Motor neuron (in vitro differentiated cells): ENCODE measurements at places on chromosomes 16 and 17.

- no peak for ATAC-seq
Observed at GRCh38 chr17:40515491-40516041, 14.1 kb upstream of the TNS4 start.

DNA sequence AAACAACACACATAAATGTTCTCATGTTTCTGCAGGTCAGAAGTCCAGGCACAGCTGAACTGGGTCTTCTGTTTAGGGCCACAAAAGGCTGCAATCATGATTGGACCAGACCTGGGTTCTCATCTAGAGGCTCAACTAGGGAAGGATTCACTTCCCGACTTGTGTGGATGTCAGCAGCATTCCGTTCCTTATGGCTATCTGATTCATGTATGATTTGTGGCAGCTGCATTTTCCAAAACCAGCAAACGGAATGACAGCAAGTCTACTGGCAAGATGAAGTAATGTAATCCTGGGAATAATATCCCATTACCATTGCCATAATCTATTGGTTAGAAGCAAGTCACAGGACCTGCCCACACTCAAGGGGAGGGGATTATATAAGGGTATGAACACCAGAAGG is 22.1 kb downstream of the CEP112 start:
- ATAC-seq = no peak

DNA sequence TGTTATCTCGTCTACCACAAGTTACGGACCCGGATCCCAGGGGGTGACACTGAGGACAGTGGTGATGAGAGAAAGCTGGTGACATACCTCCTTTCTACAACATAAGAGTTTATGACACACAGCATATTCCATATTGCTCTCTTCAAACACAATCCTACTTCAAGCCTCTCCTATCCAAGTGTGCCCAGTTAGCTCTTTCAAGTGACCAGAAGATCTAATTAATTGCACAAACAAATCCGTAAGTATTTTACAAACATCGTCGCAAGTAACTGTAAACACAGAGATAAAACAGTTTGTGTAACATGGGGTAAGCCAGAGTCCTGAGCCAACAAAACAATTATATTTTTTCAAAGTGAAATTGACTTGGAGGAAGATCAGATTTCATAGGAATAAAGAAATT is 235.0 kb downstream of the CHD9NB start:
- no peak for ATAC-seq

- ATAC-seq = no peak
Observed at GRCh38 chr17:32828822-32829221, 48.1 kb downstream of the MYO1D start.

DNA sequence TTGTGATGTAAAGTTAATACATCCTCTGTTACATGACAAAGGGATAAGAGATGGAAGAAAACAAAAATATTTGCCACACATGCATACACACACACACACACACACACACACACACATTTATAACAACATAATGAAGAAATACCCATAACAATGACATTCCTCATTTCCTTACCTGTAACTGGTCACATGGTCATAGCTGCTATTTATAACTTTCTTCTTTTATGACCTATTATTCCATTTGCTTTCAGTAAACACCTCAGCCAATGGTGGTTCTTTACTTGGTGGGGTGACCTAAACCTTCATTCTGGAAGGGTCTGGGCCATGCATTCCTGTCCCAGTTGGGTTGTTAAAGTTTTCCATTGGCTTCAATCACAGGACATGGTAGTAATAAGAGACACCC is 5.3 kb downstream of the MT2A start:
- no peak for ATAC-seq

- ATAC-seq = peak; percentile 1
Observed at GRCh38 chr16:31071861-31072260, 2.2 kb downstream of the ZNF668 start.

GRCh38 chr17:74959826-74960515 is 12.6 kb downstream of the HID1 start:
- ATAC-seq = no peak

DNA sequence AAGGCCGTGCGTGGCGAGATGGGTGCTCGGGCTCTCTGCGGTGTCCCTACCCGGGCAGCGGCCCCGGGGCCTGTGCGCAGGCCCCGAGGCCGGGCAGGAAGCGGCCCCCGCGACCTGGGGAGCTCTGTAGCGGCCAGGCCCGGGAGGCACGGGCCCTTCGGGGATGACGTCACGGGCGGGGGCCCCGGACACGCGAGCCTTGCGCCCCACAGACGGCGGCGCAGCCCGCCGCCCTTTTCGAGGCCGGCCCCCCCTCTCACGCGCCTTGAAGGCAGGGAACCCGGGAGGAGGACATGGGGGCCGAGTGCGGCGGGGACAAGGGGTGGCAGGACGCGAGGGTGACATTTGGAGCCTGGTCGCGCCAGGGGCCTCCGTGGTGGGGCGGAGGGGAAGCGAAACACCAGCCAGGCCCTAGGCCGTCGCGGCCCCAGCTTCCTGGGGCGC is 1.1 kb downstream of the RAI1 start:
- ATAC-seq = peak; percentile 19

GRCh38 chr16:4505356-4506147 is 29.4 kb downstream of the HMOX2 start:
- no peak for ATAC-seq

DNA sequence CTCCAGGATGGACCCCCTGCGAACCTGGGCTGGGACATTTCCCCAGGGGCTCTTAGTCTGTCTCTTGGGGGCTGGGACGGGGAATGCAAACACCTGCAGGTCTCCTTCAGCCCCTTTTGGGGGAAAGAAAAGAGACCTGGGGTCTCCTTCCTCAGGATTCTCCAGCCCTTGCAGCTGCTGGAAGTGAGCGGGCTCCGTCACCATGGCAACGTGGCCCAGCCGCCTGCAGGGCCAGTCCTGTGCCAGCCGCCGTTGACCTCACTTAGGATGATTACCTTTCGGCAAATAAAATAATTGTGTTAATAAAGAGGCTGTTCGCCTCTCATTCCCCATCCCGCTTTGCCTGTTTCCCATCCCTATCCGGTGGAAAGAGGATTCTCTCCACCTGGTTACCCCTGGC is 25.7 kb downstream of the MRM1 start:
- ATAC-seq = peak; percentile 54

- ATAC-seq = no peak
Observed at GRCh38 chr17:52606590-52606989, 448.1 kb upstream of the CA10 start.

DNA sequence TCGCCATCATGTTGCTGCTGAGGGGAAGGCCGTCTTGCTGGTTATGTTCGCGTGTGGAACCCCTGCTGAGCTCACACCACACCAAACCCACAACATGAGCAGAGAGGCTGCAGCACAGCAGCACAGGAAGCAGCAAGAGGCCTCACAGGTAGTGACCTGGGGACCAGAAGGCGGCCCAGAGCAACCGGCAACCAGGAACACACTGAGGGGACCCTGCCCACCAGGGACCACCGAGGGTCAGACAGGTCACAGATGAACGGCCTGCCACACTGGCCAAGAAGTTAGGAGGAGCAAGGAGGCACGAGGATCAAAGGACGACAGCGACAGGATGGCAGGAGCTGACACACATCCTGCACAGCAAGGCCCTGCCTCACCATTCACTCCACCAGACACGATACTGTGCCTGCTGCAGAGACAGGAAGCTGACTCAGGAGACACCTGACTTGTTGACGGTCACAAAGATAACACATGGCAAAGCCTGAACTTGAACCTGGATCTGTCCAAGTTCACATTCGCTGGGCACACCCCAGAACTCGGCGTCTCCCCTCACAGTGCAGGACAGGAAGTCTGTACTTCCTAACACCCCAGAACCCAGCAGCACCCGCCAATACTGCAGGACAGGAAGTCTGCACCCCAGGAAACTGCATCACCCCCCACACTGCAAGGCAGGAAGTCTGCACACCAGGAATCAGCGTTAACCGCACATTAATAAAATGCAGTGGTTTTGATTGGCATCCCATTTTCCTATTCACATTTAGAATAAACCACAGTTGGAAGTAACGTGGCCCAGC is 98.5 kb downstream of the ZNF778 start:
- ATAC-seq = no peak

GRCh38 chr16:85514295-85514597 is 98.9 kb upstream of the GSE1 start:
- ATAC-seq = no peak

GRCh38 chr16:73764321-73764720 is 532.3 kb upstream of the PSMD7 start:
- ATAC-seq = no peak

GRCh38 chr17:57255182-57255775 is 1.0 kb upstream of the MSI2 start:
- no peak for ATAC-seq

GRCh38 chr17:40075201-40075941 is 12.6 kb downstream of the THRA start:
- ATAC-seq = peak; percentile 61

DNA sequence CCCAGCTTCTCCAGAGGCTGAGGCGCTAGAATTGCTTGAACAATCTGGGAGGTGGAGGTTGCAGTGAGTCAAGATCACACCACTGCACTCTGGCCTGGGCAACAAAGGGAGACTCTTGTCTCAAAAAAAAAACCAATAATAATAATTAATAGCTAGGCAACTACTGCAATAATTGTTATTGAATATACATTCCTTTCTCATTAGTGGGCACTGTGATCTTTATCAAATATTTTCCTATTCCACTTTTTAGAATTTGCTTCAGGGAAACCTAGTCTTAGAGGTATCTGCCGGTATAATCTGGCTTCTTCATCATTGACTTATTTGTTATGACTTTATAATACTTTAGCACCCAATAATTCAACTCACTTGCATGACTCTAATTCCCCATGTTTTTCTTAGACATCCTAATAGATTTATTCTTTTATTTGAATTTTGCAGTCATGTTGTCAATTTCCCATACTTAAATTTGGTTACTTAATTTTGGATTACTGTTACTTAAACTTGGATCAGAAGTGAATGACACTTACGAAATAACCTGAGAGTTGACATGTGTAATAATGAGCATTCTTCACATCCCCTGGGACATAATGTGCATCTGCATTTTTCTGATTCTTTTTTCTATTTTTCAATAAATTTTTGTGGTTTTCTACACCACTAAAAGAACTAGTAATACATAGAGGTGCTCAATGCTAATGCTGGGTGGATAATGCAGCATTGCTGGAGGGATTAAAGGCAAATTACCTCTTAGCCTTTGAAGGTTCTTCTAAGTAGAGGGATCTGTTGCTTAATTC is 25.0 kb upstream of the KCNJ16 start:
- no peak for ATAC-seq

DNA sequence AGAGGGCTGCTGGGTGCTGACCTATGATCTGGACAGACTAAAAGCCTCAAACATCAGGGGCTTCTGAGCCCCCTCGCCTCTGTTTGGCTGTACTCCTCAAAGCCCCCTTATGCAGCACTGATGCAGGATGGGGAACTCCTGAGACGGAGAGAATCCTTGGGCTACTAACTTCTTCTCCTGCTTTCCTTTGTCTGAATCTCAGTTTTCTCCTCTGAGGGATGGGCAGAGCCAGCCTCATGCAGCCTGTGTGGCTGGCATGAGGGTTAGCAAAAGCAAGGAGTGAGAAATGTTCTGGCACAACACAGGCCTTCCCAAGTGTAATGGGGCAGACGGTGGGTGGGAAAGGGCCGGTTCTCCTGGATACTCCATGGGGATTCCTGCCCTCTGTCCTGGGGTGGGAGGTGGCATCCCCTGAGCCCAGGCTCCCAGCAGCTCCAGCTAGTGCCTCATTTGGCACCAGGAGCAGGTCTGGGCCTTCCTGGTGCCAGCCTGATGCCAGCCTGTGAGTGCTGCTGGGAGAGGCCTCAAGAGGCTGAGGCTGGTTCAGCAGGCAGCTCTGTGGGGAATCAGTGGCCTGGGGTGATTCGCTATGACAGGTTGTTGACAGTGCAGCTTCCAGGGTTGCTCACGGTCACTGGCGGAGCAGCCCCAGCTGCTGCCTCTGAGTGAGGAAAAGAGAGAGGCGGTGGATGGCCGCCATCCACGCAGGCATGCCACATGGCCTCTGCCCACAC is 4.0 kb upstream of the BRD7 start:
- no peak for ATAC-seq

- no peak for ATAC-seq
Observed at GRCh38 chr16:54503856-54504219, 217.3 kb upstream of the IRX3 start.

DNA sequence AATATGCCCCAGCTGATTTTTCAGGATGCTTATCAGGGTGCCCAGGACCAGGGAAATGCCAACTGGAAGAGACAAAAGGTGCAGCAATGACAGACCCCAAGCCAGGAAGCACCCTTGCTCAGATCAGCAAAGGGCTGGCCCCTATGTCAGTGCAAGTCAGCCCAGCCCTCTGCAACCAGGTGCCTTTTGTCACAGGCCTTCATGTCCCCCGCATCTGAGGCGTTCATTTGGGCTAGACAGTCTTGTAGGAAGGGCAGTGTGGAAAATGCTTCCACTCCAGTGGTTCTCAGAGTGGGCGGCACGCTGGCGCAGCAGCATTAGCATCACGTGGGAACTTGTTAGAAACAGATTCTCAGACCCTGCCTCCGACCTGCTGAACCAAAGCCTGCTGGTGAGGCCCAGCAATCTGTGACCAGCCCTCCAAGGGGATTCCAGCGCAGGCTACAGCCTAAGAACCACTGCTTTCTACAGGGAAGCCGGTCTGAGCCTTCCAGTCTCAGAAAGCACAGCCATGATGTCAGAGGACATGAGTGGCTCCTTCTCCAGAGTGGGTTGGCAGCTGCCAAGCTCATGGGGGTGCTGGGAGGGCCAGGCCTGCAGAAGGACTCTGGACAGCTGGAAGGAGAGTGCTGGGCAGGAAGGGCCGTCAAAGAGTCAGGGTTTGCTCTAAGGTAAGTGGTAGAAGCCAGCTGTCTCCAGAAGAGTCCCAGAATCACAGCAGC is 13.1 kb downstream of the SLC47A2 start:
- peak; percentile 27 for ATAC-seq

GRCh38 chr17:75689441-75689873 is 22.3 kb downstream of the SAP30BP start:
- ATAC-seq = no peak

DNA sequence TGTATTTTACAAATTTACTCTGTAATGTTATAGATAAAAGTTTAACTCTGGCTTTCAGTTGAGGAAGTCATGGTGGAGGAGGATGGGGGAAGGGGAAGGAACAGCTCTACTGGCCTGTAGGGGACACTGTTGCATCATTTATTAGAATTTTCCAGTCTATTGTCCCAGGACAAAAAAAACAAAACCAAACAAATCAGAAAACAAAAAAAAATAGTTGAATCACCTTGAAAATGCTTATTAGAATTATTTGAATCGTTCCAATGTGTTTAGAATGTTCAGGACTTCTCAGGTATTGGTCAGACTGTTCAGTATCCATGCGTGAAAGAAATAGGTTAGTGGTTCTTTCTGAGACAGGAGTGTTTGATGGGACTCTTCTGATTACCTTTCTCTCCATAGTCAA is 242.0 kb downstream of the FTO start:
- no peak for ATAC-seq
